ENCODE measurements at places on chromosomes 6 and 20.
A peak's percentile ranks its signal among the peaks of the same experiment; 100 is the strongest.

GRCh38 chr6:4902363-4902762, 101.5 kb downstream of the RPP40 start:
- no peak for DNase-seq

DNA sequence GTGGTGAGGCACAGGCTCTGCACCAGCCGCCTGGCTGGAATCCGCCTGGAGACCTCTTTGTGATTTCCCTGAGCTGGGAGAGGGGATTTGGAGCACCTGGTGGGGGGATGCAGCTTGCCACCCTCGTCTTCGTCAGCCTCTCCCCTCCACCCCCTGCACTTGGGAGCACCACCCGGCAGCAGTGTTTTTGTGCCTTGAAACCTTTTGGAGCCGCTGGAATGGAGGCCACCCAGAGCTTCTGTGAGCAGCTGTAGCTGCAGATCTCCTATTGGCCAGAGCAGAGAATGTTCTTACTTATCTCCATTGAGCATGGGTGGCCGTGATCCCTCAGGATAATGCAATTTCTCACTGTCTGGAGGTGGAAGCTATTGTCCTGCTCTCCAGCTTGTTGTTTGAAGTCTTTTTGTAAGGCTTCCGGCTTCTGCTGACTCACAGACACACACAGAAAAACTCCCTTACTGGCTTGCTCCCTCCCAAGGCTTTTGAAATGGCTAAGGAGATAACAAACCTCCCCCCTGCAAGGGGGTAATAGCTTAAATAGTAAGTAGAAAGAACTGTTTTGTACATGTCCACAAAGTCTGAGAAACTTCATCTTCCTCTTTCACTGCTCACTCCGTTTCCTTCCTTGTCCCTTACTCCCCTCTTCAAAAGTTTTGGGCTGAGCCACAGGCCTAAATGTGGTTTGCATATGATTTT, 271.2 kb downstream of the PRL start:
- DNase-seq, result no peak

- no peak for DNase-seq
Observed at GRCh38 chr6:28580475-28580874, 54.8 kb downstream of the GPX5 start.

DNA sequence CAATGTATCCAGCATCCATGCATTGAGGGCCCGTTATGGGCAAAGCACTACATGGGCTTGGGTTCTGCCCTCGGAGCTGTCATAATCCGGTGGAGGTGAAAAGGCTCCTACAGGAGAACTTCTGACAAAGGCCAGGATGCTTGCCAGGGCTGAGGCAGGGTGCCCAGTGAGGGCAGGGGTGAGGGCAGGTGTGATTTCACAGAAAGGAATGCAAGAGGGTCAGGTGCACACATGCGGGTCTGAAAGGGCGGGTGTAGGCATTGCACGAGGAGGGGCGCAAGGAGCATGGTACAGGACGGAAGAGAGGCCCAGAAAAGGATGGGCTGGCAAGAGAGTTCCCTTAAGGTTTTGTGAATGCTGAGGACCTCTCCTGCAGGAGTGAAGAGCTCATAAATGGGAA, 348.0 kb downstream of the BTBD3 start:
- no peak for DNase-seq

GRCh38 chr6:131469130-131469529, 103.9 kb upstream of the ARG1 start:
- DNase-seq, result no peak

DNA sequence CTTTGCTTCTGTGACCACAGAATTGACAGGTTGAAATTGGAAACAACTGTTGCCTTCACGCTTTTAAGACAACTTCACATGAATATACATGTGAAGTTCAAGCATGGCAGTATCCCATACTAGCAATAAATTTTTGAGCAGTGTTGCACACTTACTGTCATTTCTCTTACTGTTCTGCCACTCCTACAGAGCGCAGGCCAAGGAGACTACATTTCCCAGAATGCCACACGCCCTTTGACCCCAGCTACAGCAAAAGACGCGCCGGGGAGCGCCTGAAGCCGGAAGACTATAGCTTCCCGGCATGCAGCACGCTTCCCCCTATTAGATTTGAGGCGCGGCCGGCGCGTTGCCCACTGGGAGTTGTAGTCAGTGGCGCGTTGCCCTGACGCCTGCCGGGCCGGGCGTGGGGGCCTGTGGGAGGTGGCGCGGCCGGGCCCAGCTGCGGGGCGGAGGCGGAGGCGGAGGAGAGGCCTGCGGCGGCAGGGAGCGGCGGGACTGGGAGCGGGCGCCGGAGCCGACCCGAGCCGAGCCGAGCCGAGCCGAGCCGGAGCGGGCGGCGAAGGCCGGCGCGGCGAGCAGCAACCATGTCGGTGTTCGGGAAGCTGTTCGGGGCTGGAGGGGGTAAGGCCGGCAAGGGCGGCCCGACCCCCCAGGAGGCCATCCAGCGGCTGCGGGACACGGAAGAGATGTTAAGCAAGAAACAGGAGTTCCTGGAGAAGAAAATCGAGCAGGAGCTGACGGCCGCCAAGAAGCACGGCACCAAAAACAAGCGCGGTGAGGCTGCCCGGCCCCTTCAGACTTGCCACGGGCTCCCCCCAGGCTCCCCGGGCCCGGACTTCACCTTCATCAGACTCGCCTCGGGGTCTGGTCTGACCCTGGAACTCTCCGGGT, at the start of gene CHMP4B:
TSS of gene CHMP4B (plus strand) at position 464 of the 891 bp plus-strand sequence. CDS start at position 585, 121 bp downstream.
- DNase-seq, result peak; percentile 99

DNA sequence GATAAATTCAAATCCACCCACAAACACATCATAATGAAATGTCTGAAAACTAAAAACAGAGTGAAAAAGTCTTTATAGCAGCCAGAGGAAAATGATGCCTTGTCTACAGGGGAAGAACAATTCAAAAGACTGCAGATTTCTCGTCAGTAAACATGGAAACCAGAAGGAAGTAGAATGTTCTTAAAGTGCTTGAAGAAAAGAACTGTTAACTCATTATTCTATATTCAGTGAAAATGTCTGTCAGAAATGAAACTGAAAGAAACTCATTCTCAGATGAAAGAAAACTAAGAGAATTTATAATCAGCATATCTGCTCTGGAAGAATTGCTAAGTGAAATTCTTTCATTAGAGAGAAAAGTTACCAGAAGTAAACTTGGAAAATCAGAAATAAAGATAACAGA, 416.1 kb downstream of the TBC1D32 start:
- no peak for DNase-seq

DNA sequence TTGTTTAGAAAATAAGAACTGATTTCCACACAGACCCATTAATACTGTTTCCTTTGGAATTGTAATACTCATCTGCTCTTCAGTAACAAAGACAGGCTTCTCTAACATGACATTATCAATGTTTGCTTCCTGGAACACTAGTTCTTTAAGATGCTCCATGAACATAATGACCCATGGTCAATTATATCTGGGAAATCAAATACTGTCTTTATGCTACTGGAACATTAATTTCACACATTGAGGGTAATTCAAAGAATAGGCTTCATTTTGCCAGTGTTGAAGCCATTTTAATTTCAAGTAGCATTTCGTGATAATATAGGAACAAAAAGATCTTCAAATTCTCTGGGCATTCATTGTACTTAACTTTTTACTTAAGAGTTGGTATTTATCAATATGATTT, 80.9 kb downstream of the OPN5 start:
- no peak for DNase-seq

DNA sequence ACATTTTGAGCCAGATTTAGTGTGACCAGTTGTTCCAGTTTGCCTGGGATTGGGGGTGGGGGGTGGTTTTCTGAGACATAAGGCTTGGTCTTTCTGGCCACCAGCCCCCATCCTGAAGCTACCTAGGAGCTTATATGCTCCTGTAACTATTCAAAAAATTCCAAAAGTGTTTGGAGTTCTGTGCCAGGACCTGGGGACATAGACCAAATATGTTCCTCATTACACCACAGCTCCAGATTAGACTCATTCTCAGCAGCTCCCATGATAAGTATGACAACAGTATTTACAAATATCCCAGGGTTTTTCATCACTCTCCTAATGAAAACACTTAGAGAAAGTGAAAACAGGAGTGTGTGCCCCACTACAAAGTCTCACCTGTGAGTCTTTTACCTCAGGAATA, 37.8 kb upstream of the RNF144B start:
- no peak for DNase-seq

- no peak for DNase-seq
Observed at GRCh38 chr20:63025534-63026331, 19.0 kb upstream of the BHLHE23 start.

DNA sequence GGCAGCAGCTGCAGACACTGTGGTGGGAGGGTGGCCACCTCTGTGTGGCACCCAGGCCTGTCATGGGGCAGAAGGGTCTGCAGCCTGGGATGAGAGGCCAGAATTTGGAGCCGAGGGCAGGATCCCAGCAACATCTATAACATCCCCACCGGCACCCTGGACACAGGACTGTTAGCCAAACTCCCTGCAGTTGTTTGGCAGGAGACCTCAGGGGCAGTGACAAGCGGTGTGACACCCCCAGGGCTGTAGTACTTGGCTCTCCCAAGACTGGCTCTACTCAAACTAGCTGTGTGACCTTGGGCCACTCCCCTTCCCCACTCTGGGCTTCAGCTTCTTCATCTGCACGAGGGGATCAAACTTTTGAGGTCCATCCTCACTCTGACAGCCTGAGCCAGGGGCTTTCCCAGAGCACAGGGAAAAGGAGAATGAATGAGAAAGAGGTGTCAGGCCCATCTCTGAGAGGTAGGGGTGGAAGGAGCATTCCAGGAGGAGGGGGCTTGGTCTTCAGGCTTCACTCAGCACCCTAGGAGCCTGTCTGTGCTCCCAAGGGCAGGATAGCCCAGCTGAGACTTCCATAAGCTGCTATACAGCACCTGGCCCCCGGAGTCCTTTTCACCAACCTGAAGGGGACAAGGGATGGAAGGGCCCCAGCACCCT, 64.0 kb downstream of the MDGA1 start:
- DNase-seq, result no peak

GRCh38 chr6:83097204-83097603, 29.7 kb downstream of the DOP1A start:
- DNase-seq, result no peak

- DNase-seq, result peak; percentile 74
Observed at GRCh38 chr6:56671651-56672461, 29.2 kb upstream of the DST start.

DNA sequence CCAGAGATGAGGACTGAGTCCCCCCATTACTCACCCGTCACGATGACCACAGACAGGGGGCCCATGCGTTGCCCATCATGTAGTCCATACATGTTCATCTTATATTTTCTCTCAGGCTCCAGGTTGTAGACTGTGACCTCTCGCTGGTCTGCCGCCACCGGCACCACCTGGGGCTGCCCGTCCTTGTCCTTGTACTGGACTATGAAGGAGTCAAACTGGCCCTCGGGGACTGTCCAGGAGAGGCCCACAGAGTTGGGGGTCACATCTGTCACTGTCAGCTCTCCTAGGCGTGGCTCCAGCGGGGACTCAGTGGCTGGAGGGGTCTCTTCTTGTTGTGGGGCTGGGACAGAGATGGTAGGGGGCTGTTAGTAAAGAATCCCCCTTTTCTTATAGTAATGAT, 35.4 kb downstream of the CYP21A2 start:
- no peak for DNase-seq

GRCh38 chr20:57620274-57620990, at the start of gene ZBP1:
Gene ZBP1 (minus strand): TSS chr20:57620426. CDS start chr20:57620295, 131 bp downstream.
- no peak for DNase-seq

- DNase-seq, result no peak
Observed at GRCh38 chr6:42692137-42692911, 30.1 kb downstream of the PRPH2 start.

DNA sequence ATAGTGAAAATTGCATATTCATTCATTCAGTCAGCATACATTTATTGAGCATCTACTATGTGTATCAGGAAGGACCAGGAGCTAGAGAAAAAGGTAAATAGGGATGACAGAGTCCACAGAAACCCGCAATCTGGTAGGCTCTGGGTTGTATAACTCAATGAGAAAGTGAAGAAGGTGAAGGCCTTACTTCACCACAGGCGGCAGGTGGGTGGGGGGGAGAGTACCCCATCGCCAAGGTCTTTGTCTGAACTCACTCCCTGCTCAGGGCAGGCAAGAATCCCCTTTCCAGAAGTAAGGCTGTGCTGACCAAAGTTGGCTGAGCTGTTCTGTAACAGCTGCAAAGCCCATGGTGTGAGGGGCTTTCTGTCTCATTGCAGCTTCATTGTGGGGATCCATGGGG, 81.3 kb downstream of the CDH26 start:
- DNase-seq, result no peak

DNA sequence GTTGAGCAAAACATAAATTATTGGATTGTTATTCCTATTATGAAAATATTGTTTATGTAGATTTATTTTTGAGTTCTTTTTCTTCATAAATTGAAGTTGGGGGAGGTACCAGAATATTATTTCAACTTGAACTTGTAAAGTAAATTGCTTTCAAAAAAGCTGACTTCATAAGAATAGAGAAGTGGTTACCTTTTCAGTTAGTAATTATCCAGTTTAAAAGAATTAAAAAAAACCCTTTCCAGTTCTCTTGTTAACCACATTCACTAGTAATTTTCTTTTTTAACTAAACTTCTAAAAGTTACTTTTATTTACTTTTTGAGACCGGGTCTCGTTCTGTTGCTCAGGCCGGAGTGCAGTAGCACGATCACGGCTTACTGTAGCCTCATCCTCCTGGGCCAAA, 124.3 kb downstream of the CDKAL1 start:
- no peak for DNase-seq

- no peak for DNase-seq
Observed at GRCh38 chr20:46809706-46810360, 84.8 kb upstream of the EYA2 start.

DNA sequence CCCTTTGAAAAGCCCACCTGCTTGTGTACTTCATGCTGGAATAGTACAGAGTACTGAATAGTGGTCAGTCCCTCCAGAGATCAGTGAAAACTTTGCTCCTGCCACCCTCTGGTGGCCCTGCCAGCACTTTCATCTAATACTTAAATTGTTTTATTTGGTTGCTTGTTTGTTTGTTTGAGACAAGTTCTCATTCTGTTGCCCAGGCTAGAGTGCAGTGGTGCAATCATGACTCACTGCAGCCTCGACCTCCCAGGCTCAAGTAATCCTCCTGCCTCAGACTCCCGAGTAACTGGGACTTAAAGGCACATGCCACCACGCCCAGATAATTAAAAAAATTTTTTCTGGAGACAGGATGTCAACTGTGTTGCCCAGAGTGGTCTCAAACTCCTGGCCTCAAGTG, 9.1 kb downstream of the FAM83D start:
- no peak for DNase-seq

DNA sequence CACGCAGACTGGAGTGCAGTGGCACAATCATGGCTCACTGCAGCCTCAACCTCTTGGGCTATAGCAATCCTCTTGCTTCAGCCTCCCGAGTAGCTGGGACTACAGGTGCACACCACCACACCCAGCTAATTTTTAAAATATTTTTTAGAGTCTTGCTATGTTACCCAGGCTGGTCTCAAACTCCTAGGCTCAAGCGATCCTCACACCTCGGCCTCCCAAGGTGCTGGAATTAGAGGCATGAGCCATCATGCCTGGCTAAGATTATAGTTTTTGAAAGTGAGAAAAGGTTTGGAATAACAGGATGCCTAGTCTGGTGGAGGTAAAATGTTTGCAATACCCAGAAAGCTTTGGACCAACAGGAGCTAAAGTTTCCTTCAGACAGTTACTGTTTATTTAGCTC, 23.4 kb downstream of the GCM1 start:
- DNase-seq, result no peak

All from hindlimb muscle (tissue), 1 donor.